Fibroblast of skin of right quadriceps (primary cell): ENCODE measurements at places on chromosomes 12 and 14.

GRCh38 chr12:105204127-105204526, 31.8 kb downstream of the APPL2 start:
- DNase-seq, result no peak

- DNase-seq, result peak; percentile 83
Measured at GRCh38 chr12:98238515-98239130, 276.8 kb upstream of the TMPO start.

DNA sequence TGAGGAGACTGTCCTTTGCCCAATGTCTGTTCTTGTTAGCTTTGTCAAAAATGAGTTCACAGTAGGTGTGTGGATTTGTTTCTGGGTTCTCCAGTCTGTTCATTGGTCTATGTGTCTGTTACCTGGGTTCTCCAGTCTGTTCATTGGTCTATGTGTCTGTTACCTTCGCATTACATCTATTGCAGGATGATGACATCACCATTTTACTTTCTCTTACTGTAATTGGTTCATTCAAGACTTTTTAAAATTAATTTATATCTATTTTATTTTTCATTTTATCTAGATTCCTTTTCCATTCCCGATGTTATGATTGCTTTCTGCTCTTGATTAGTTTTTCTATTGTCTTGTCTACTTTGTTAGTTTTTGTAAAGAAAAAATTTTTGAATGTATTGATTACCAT, 615.5 kb downstream of the SOX5 start:
- no peak for DNase-seq

GRCh38 chr14:79074510-79074909, 904.3 kb downstream of the NRXN3 start:
- no peak for DNase-seq

DNA sequence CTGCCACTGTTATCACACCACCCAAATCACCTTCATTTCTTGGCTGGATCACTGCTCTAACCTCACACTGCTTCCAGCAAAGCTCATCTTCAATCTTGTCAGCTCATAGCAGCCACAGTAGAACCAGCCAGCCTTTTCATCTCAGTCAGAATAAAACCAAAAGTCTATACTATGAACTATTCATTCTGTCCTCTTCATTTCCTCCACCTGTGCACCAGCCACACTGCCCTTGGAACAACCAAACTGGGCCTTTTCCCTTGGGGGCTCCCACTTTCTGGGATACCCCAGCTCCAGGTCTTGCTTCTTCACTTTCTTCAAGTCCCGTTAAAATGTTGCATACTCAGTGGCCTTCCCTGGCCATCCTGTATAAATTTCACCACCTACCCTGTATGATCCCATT, 234.4 kb upstream of the DAAM1 start:
- DNase-seq, result no peak

DNA sequence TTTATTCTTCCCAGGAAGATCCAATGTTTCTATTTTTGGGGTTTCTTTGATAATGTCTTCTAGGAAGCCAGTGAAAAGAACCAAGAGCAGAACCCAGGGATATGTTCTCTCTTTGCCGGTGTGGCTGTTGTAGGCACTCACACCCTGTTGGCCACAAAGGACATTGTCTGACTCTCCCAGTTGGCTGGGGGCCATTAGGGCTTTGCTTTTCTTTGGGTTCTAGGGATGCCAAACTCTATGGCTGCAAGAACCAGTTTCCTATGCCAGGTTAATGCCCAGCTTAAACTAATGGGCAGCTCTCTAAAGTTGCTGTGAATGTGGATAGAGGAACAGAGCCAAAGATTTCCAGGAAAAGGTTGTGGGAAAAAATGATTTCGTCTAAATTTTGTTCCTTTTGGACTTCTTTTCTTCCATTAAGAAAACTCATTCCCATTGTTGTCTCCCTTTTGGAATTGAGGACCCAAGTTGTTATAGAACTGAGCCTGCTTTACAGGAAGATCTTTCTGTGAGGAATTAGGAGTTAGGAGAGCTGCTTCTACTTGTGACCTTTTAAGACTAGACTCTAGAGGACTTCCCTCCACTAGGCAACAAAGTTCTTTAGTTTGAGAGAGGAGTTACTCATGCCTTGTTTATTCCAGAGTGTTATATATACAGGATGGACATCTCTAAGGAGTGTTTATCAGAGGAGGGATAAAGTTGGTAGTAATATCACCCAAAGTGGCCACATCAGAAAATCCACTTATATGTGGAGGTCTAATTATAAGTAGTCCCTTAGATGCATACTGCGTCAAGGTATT, 13.1 kb downstream of the COPZ1 start:
- no peak for DNase-seq

DNA sequence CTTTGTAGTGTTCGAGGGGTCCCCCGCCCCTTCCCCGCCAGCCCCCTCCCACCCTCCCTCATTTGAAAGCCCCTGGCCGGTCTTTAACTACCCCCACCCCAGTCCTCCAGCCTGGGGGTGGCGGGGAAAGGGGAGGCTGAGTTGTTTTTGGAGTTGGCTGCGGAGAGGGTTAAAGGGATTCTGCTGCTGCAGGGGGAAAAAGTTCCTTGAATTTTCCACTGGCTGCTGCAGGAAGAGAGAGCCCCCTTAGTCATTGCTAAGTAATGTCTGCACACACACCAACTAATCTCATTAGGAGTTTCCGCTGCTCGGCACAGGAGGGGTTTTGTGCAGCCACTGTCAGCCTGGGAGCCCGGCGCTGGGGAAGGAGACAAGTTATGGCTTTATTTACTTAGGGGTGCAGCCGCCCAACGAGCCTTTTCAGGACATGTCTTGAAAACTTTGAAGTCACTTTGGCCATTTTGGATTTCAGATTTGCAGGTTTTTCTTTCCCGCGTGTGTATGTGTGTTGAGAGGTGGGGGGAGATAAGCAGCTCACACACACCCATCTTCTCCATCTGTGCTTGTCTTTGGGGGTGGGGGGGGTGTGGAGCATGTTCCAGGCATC, 1.8 kb downstream of the ELK3 start:
- peak; percentile 87 for DNase-seq

GRCh38 chr12:71233083-71233482, 75.3 kb upstream of the TSPAN8 start:
- DNase-seq, result no peak

GRCh38 chr12:58458102-58458501, 462.2 kb downstream of the LRIG3 start:
- DNase-seq, result no peak

DNA sequence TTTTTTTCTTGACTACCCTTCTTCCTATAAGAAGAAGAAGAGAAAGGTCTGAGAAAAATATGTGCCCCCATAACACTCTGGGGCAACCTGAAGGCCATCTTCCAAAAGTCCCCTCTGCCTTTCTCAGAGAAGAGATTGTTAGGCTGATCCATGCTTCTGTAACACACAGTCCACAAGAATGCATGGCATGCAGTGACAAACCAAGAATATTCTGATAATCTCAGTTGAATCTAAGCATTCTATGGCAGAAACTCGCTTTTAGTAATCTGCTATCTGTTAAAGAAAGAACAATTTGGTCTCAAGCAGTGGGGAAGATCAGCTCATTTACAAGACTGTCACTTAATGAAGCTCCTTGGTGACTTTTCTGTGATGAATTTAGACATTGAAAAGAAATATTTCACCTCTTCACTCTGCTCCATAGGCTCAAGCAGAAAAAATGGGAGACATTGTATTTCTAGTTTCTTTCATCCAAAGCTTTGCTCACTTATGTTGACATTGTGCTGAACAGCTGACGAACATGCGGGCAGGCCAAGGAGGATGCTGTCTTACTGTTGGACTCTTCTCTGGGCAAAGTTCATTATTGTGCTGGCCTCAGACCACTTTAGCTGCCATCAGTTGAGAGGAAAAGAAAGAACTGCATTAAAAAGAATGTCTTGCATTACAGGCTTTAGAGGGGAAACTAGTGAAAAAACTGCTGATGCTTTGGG, 957.1 kb downstream of the DIO2 start:
- DNase-seq, result peak; percentile 58

DNA sequence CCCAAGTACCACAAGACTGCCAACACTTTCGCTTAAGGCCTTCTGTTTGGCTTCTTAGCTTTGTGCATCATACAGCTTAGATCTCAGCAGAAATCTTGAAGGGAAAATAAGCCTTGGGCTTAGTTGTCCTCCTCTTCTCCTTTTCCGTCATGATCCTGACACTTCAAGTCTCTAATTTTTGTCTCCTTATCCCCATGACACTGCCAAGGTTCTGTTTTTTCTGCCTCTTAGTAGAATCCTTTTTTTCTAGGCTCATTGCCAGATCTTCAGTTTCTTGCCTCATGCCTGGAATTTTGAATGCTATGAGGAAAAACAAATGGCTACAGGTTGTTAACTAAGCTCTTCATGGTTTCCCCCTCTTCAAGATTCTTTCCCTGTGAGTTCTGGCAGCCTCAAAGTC, 450.4 kb downstream of the LRFN5 start:
- peak; percentile 28 for DNase-seq

- no peak for DNase-seq
Measured at GRCh38 chr14:81638656-81639280, 105.1 kb upstream of the SEL1L start.

DNA sequence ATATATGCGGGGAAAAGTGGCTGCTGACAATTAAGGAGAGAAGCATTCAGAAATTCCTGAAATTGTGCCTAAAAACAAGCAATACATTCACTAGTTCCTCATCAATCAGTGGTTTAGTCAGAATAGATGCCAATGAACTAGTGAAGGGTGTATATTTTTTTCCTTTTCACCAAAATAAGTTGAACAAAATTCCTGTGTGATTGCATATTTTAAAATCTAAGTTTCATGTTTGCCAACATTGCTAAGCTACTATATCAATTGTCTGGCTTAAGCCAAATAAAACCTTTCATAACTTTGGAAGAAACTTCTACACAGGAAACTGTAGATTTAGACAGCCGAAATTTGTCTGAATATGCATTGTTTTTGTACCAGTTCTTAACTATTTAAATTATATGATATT, 8.7 kb downstream of the PRKD1 start:
- no peak for DNase-seq

DNA sequence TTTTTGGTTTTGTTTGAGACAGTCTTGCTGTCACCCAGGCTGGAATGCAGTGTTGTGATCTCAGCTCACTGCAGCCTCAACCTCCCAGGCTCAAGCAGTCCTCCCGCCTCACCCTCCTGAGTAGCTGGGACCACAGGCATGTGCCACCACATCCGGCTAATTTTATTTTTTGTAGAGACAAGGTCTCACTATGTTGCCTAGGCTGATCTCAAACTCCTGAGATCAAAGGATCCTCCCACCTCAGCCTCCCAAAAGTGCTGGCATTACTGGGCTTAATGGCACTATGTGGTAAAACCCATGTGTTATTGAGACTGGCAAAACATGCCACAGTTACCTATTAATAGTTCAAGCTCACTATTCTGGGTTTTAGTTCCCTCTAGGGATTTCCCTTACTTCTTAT, 51.2 kb upstream of the KCNH3 start:
- no peak for DNase-seq

- no peak for DNase-seq
Measured at GRCh38 chr12:91216871-91217270, 34.3 kb upstream of the DCN start.

- peak; percentile 59 for DNase-seq
Measured at GRCh38 chr12:105480162-105480561, 149.7 kb downstream of the C12orf75 start.

GRCh38 chr12:110656071-110656655, 32.8 kb downstream of the HVCN1 start:
- no peak for DNase-seq

DNA sequence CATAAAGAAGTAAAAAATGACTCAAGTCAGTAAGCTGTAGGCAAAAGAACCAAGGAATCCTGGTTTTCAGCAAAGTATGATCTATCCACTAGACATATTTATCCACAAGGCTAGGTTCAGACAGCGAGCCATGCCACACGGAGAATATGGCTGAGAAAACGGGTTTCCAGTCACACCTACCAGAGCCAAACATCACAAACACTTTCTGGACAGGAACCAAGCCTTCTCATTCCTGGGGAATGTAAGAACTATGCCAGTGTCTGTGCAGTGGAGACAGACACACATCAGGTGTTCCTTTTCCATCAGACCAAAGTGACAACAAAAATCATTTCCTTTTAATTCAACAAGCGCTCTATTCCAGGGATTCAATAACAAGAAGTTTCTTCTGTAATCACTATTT, 41.1 kb downstream of the AREL1 start:
- DNase-seq, result peak; percentile 62

DNA sequence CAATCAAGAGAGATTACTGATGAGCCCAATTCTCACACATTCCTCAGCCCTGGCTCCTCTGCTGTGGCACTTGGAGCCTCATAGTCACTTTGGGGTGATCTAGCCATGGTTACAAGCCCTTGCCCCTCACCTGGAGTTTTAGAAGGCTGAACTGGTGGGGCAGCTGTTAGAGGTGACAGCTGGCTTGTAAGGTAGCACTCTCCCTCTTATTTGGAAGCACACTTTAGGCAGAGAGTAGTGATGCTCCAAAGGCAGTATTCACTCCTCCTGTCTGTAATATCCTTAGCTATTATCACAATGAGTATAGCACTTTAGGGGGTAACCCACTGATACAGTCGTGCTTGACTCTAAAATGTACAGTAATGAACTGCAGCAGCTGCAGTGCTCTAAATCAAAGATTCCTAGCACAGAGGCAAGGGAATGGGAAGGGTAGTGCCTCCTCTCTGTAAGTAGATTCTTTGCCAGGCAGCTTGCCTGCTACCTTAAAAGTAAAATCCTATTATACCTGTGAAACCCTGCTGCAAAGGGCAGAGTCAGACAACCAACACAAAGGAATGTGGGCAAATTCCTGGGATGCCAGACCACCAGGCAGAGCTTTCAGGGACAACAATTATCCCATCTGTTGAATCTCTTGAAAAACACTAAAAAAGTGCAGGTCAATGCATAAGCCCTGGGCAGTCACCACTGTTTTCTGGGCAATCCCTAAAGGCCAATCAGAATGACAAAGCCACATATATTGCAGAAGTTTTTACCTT, 336.3 kb downstream of the NOVA1 start:
- DNase-seq, result no peak

DNA sequence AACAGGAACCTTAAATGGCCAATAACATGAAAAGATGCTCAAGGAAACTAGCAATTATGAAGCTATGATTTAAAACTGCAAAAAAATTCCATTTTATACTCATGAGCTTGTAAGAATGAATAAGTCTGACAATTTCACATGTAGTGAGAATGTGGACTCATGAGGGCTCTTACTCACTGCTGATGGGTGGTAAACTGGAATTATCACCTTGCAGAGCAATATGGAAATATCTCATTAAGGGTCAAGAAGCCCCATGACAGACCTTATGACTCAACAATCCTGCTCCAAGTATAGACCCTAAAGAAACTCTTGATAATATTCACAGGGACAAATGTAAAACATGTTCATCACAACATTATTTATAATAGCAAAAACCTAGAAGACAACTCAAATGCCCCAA, 23.5 kb upstream of the SMAGP start:
- DNase-seq, result peak; percentile 30

DNA sequence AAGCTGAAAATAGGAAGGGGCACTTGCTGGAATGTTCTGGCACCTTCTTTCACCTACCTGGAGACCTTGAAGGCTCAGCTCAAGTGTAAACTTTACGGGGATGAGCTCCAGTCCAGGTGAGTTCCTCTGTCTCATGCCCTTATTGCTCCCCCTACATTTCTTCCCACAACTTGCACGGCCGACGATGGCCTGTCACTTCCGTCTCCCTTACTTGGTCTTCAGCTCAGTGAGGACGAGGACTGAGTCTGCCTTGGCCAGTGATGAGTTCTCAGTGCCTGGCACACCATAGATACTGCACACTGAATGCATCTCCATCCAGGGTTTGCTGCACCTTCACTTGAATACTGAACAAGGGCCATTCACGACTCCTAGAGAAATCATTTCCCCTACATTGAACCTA, 21.4 kb downstream of the ADGRD1 start:
- no peak for DNase-seq
